Stimulated activated effector memory CD8-positive, alpha-beta T cell treated with anti-CD3 and anti-CD28 coated beads, Interleukin-12 subunit alpha, Interleukin-12 subunit beta, amount 100 ng/mL, for 72 hours (primary cell): ENCODE measurements at places on chromosomes 2 and 18.

DNA sequence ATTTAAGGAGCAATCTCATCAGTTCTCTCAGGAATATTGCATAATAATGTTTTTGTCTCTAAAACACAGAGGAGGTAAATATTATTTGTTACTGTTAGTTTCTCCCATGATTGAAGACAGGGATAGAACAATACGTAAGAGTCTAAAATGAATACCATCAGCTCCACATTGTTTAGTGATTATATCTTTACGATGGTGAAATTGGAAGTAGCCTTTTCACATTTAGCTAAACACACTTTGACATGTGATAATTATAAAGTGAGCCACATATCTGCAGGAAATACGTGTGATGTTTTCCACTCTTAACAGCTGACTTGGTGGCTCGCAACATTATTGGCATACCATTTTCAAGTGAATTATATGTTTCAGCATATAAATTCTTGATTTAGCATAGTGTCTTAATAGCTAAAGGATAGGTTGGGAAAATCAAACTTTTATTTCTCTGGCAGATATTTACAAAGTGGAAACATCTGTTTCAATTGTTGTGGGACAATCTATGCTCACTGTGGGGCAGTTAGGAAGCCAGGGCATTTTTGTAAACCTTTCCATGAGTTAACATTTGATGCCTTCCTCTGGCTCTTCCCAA lies 208.1 kb upstream of the RASGRP3 start:
- DNase-seq, result no peak

GRCh38 chr2:208255557-208256106 lies 761 bp upstream of the IDH1 start:
- DNase-seq, result no peak

DNA sequence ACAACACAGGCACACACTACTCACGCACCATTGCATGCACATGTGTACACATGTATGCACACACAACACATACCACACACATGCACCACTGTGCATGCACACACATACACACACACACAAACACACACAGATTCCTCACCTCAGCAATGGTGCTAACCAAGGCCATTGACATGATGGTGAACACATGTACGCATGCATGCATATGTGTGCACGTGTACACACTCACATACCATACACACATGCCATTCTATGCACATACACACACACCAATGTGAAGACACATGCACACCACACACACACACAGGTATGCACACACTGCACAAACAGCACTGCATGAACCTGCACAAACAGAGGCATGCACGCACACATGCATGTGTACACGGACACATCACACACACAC lies 976.0 kb downstream of the DCDC2C start:
- no peak for DNase-seq

DNA sequence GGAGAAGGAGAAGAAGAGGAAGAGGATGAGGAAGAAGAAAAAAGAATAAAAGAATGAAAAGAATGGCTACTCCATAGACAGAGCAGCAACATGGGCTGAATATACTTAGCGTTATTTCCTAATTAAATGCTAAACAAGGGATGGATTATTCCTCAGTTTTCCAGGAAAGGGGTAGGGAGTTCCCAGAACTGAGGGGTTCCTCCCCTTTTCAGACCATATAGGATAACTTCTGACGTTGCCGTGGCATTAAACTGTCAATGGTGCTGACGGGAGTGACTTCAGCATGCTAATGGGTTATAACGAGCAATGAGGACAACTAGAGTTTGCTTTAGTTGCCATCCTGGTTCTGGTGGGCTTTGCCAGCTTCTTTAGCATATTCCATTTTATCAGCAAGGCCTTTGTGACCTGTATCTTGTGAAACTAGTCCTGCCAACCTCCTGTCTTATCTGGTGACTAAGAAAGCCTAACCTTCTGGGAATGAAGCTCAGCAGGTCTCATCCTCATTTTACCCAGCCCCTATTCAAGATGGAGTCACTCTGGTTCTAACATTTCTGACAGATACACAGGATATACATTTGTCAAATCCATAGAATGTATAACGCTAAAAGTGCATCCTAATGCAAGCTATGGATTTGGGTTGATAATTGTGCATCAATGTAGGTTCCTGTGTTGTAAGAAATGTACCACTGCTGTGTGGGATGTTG lies 152.3 kb downstream of the MAIP1 start:
- DNase-seq, result no peak

DNA sequence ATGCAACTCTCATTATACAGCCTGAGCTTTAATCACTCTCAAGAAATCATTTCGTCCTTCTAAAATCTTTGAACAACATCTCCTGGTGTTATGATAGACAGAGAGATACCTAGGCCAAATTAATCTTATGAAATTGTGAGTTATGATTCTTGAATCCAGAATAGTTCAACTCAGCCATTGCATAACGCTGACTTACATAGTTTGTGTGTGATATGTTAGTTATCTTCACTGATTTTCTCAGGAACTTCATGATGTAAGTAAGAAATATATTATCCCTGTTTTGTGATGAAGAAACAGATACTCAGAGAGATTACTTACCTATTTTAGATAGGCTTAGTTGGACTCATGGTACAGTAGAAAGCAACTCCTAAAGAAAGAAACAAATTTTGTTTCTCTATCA lies 684.4 kb downstream of the ZEB2 start:
- DNase-seq, result no peak

GRCh38 chr2:150100336-150100735 lies 387.1 kb downstream of the RND3 start:
- DNase-seq, result no peak

GRCh38 chr2:7070483-7070882 lies 153.3 kb downstream of the RNF144A start:
- DNase-seq, result no peak

GRCh38 chr2:102056079-102056581 lies 64.4 kb downstream of the IL1R2 start:
- DNase-seq, result no peak

GRCh38 chr18:56672391-56672790 lies 21.2 kb downstream of the WDR7 start:
- DNase-seq, result no peak

DNA sequence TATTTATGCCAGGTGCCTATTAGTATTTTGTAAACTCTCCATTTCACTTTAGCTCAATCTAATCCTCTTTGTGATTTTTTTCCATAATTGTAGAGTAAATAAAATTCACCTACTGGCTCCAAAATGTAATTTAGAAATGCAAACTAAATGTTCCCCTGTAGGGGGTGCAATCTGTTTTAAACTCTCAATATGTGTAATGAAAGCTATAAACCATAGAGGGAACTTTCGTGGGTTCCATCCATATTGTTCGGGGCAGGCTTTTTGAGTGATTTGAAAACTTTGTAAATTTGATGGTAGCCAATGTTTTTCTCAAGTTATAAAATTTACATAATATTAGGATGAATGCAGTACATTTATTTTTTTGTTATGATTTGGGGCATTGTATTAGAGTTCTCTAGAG lies 49.4 kb downstream of the TSPYL6 start:
- no peak for DNase-seq

GRCh38 chr18:52007105-52007504 lies 332.9 kb upstream of the DCC start:
- DNase-seq, result no peak

- DNase-seq, result no peak
Observed at GRCh38 chr18:32237049-32237448, 47.2 kb downstream of the MEP1B start.
